NCI-H2029 treated with DMSO at 0.1 percent for 48 hours (cell line): ENCODE measurements at places on chromosomes 16 and 17.

DNA sequence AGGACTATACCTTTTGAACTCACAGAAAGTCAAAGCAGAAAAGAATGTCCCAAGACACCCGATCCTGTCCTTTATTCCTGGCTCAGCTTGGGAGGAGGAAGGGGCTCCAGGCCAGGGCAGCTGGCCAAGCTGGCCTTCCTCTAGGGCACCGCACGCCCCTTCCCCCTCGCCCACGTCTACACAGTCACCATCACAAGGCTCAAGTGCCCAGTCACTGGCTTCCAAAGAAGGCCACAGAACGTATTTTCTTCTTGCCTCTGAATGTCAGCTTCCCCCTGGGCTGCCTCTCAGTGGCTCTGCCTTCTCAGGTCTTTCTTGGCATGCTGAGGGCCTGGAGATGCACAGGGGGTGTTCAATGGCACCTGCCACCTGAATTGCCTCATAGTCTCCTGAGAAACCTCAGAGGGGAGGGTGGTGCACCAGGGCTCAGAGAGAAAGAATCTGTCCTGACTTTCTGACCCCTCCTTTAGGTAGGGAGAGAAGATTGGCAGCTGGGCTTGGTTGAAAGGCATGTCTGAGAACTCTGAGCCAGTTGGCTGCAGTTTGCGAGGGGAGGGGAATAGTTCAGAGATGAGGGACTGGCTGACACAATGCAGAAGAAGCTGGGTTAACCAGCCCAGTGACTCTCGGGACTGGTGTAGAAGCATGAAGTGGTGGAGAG is 2.1 kb downstream of the DHRS11 start:
- no peak for DNase-seq

DNA sequence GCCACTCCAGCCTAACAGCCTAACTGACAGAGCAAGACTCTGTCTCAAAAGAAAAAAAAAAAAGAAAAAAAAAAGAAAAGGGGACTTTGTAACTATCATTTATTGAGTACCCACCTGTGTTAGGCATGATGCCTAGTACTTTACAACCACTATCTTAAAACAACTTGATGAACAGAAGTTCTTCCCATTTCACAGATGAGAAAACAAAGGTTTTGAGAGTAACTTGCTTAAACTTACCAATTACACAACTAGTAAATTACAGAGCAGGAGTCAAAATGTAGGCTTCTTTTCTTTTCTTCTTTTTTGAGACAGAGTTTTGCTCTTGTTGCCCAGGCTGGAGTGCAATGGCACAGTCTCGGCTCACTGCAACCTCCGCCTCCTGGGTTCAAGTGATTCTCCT is 96.8 kb upstream of the CORO6 start:
- no peak for DNase-seq

- DNase-seq = no peak
These were observed 505 bp upstream of the COG1 start for GRCh38 chr17:73192206-73192893.

- DNase-seq = no peak
These were observed 241.1 kb downstream of the SOX9 start for GRCh38 chr17:72361892-72362291.
